ENCODE measurements at places on chromosomes 2 and 18.

DNA sequence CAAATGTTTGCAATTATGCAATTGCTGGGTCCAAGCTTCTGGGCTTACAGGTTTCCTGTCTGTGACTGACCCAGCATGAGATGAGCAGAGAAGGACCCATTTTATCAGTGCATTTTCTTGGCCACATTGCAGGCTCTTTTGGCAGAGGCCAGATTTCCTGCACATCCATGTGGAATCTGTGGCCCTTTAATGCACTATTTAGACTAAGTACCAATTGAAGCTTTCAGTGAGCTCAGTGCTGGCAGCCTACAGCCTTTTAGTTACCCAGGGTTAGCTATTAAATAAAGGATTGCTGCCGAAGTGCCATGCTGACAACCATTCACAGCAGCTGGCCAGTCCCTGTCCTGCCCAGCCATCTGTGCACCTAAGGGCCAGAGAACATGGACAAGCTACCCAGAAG is 165.0 kb downstream of the ANKRD30B start:
- DNase-seq: no peak

GRCh38 chr2:232484628-232485347 is 2.8 kb downstream of the ECEL1 start:
- DNase-seq: no peak

DNA sequence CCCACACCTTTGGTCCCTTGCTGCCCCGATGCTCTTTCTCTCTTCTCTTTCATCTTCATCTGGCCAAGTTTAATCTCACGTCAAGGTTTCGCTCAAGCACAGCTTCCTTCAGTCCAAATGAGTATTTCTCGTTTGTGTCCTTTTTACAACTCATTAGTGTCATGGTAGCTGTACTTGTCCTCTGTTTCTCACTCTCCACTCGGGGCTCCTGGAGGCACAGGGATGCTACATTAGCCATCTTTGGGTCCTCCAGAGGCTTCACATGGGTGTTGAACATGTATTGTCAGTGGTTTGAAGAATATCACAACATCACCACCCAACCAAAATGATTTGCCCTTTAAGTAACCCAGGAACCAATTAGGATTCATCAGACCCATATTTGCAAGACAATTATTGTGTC is 30.4 kb downstream of the MYCN start:
- no peak for DNase-seq

- no peak for DNase-seq
Observed at GRCh38 chr2:88599527-88599926, 27.7 kb downstream of the EIF2AK3 start.

GRCh38 chr2:54557601-54558187 is 101.6 kb downstream of the SPTBN1 start:
- DNase-seq: no peak

DNA sequence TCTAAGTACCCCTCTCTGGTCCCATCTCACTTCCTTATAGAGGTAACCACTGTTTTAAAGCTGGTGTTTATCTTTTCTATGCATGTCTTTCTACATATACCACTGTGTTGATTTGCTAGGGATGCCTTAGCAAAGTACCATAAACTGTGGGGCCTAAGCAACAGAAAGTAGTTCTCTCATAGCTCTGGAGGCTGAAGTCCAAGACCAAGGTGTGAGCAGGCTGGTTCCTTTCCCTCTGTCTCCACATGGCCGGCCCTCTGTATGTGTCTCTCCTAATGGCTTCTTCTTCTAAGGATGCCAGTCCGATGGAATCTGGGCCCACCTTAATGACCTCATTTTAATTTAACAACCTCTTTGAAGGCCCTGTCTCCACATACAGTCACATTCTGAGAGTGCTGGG is 40.8 kb upstream of the ROCK2 start:
- DNase-seq: no peak

DNA sequence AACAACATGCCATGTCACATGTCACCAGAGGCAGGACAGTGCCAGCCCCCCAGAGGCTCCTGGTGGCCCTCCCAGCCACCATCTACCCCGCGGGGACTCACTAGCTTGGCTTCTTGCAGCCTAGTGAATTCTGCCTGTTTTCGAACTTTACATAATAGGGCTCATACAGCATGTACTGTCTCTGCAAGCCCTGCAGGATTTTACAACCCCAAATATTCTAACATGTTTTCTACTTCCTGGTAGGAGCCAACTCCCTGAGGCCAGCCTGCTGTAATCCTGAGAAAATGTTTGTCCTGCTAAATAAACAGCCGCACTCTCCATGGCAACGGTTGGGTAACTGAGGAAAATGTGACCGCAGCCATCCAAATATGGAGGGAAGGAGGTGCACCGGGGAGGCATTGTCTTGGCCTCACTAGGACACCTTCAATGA is 2.7 kb downstream of the PER2 start:
- DNase-seq: peak; percentile 57

DNA sequence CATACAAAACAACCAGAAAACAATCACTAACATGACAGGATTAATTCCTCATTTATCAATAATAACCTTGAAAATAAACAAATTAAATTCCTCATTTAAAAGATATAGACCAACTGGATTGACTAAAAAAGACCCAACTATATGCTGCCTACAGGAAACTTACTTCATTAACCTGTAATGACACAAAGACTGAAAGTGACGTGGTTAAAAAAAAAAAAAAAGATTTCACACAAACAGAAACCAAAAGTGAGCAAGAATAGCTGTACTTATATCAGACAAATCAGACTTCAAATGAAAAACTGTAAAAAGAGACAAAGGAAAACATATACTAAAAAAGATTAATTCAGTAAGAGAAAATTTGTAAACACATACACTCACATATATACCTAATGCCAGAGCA is 201.2 kb downstream of the CCDC178 start:
- DNase-seq: no peak

DNA sequence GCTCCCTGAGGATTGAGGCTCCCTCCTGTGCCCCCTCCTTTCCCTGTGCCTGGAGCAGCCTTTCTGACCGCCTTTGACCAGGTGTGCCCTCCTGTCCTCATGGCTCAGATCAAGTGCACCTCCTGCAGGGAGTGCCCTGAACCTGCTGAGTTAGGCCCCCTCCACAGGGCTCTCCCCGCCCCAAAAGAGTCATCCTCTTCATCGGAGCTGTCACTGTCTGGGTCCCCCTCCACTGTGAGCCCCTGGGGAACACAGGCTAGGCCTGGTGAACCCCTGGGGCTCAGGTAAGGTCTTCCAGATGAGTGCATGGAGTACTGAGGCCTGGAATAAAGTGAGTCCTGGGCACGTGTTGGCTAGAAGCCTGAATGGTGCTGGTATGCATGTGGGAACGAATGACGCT is 173.5 kb downstream of the INHBB start:
- no peak for DNase-seq

GRCh38 chr2:64649013-64649484 is 4.7 kb downstream of the SERTAD2 start:
- DNase-seq: no peak

DNA sequence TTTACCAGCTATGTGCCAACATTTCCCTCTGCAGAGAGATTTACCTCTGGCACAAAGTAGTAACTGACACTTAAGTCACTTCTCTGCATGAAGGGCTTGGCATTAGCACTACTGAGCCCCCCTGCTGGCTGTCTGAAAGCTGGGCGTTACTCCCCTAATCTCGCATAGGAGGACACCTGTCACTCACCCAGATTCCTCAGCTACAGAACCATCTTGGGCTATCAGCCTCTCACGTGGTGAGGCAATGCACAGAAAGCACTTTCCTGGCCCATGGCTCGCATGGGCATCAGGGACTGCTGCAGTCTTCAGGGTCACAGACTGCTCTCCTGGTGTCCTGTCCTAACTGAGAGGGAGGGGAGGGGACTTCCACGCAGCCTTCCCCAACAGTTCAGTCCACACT is 12.0 kb downstream of the SERPINE2 start:
- DNase-seq: no peak

DNA sequence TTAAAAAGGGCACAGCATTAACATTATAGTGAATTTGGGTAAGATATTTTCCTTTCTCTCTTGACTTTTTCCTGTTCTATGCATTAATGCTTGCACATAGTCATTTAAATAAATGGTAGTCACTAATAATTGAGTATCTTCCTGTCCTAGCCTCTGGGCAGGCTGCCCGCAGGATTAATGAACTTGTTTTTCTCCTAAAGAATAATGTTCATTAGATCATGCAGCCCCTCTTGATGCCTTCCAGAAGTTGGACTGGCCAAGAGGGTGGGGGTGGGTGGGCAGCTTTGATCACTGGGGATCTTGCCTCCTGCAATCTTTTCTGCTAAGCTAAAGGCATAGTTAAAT is 514.5 kb upstream of the CDH2 start:
- no peak for DNase-seq

GRCh38 chr2:46047290-46047689 is 249.9 kb upstream of the EPAS1 start:
- no peak for DNase-seq

- no peak for DNase-seq
Observed at GRCh38 chr18:37430357-37431076, 135.1 kb downstream of the CELF4 start.

DNA sequence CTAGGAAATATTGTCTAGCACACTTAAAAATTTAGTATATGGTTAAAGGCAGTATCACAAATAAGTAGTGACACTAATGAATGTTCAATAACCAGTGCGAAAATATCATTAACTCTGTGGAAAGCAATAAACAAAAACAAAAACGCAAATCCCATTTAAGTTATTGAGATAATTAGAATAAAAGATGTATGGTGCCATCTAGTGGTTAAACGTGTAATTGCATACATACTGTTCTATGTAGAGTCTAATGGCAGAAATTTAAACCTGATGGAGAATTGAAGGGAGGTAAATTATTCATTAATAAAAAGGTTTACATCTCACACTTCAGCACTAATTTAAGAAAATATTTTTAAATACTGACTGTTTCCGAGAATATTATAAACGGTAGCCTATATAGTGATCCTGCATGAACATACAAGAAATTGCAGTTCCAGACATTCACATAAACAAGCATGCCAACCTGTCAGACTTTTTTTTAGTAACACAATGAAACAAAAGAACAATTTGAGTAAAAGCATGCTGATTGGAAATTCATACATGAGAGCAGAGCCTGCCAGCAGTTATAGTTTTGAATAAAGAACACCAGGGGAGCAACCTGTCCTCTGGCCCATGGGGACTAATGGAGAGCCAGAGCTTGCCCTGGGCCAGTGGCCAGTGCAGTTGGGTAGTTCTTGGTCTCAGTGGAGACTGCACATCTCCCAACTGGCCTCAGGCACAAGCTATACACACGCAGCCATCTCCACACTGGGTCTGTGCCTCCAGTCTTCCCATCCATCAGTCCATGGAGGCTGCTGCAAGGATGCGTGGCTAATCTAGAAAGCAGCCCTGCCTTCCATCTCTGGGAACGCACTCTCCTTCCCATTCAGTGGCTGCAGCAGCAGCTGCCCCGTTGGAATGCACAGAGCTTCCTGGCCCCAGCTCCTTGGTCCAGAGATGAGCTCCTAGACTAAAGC is 28.0 kb downstream of the GCG start:
- no peak for DNase-seq

- no peak for DNase-seq
Observed at GRCh38 chr2:215796140-215796855, 217.1 kb downstream of the MREG start.

GRCh38 chr2:169116327-169116726 is 47.0 kb downstream of the DHRS9 start:
- no peak for DNase-seq

DNA sequence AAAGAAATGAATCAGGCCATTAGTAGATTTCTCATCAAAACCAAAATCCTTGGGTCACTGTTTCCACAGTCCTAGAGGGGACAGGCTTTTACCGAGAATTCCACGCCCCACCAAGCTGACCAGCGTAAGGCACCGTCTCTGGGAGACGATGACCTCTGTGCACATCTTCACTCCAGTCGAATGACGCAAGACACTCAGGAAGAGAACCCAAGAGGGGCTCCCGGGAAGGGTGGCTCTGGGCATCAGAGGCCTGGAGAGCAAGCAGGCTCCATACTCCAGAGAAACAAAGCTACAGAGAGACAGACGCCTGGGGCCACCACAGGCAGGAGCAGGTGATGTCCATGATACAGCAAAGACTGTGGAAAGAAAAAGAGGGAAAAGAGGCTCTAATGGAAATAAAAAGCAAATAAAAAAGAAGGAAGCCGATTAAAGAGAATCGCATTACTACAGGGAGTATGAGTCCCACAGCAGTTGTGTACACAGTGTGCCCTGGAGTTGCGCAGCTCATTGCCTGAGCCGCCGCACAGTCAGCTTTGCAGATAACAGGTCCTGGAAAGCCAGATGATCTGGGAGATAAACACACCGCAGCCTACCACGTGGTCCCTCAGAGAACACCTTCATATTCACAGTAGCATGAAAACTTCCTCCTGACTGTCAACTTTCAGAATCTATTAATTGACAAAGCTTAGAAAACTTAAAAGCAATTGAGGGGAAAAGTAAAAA is 572.7 kb upstream of the SALL3 start:
- DNase-seq: no peak

GRCh38 chr2:143525402-143525860 is 396.2 kb downstream of the ARHGAP15 start:
- DNase-seq: no peak

DNA sequence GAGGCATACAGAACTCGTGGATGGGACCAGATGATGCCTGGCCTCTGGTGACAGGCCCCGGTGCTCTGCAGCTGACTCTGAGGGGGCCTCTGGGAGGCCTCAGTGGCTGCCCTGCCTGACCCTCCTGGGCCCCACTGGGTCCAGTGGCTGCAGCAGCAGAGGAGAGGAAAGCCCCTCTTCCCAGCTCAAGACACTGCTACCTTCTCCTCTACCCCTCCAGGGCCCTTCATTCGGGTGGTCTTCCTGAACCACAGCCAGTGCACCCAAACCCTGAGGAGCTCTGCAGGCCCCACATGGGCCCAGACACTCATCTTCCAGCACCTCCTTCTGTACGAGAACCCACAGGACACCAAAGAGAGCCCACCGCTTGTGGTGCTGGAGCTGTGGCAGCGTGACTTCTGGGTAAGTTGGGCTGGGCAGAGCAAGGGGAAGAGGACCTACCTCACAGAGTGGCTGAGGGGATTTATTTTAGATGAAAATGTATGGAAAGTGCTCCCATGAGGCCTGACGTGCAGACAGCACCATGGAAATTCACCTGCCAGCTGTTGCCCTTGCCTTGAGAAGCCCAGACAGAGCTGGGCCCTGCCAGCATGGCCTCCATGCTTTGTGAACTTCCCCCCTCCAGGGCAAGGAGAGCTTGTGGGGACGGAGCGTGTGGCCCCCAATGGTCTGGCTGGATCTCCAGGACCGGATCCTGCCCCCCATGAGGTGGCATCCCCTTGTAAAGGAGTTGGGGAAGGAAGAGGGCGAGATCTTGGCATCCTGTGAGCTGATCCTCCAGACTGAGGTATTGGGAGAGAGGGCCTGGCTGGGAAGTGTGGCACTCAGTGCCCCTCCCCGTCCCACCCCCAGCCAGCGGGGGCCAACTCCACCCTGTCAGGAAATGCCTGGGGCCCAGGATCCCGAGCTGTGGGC is 46.3 kb downstream of the LMAN2L start:
- no peak for DNase-seq

- DNase-seq: no peak
Observed at GRCh38 chr2:145655165-145655765, 1135.3 kb upstream of the ZEB2 start.

DNA sequence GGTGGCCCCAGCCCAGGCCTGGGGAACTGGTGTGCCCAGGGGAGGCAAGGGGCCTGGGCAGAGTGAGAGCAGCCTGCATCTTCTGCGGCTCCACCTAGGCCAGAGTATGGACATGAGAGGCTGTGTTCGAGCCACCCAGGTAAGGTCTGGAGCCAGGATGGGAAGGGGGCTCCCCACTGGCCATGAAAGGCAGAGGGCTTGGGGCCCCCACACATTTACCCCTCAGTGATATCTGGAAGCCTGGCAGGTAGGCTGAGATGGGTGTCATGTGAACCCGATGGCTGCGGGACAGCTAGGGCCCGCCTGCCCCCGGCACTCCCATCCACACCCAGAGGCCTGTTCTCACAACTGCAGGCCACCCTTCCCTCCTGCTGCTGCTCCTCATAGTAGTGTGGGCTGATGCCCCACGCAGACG is 13.2 kb downstream of the ADRA2B start:
- DNase-seq: no peak

Measured in keratinocyte (primary cell).